ENCODE measurements at places on chromosomes 6 and 20.

DNA sequence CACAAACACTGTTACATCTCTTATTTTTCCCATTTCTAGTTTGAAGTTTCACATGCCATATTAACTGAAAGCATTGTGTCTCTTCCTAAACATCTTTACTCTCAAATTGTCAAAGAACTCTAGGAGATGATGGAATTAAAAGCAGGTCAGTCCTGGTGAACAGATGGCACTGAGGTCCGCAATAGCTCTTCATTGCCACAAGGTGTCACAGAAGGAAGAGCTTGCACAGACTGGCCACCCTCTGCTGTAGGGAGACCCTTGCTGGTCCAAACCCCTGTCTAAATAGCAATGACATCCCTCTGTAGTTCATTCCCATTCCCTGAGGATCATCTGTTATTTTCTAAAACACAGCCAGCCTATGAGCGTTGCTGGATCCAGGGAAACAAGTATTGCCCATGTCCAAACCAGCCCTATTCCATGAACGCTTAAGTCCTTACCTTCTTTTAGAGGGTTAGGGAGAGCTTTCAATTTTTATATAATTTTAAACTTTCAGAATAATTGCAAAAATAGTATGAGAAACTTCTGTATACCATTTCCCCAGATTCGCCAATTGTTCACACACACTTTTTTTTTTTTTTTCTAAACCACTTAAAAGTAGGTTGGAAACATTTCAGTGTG is 10.1 kb upstream of the HDAC2 start:
- DNase-seq: peak; percentile 38

GRCh38 chr20:38877483-38877882 is 48.7 kb upstream of the FAM83D start:
- no peak for DNase-seq

GRCh38 chr6:69673298-69673697 is 123.5 kb downstream of the LMBRD1 start:
- DNase-seq: no peak

- peak; percentile 83 for DNase-seq
Measured at GRCh38 chr6:116268589-116269293, 11.0 kb downstream of the TSPYL1 start.

GRCh38 chr20:1215386-1216170 is 10.3 kb upstream of the RAD21L1 start:
- no peak for DNase-seq

DNA sequence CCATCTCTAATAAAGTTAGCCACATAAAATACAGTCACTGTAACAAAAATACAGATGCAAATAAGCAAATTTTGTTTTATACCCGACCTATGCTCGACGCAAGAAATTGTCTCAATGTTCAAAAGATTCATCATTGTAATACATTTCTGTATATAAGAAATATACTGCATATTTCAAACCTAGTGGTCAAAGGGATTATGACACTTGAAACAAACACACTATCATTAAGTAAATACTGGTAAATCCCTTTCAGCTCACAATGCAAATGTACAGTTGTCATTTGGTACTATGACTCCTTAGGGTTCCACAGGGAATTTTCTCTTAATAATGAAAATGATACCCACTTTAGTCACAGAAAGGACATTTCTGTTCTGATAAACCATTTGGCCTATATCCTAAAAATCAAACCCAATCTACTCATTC is 2.2 kb downstream of the HIVEP2 start:
- peak; percentile 71 for DNase-seq

DNA sequence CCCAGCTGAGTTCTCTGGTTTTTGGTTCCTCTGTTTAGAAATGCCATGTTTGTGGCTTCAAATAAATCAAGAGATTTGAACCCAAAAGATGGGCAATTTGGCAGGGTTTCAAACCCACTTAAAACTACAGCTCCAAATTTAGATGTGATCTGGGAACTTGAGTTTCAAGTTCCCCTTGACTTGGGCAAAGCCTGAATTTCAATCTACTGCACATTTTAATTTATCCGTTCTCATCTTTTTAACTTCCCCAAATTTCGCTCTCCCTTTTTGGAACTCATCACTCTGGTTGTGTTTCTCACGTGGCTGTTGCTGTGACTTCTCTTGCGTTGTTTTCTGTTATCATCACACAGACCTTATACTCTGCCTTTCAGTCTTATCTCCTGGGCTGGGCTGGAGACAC is 230.9 kb downstream of the CDC5L start:
- DNase-seq: no peak

GRCh38 chr6:41066867-41067304 is 5.3 kb downstream of the OARD1 start:
- peak; percentile 80 for DNase-seq

All from iris pigment epithelial cell (primary cell).